AG04449 (cell line): ENCODE measurements at places on chromosomes 2 and 18.

DNA sequence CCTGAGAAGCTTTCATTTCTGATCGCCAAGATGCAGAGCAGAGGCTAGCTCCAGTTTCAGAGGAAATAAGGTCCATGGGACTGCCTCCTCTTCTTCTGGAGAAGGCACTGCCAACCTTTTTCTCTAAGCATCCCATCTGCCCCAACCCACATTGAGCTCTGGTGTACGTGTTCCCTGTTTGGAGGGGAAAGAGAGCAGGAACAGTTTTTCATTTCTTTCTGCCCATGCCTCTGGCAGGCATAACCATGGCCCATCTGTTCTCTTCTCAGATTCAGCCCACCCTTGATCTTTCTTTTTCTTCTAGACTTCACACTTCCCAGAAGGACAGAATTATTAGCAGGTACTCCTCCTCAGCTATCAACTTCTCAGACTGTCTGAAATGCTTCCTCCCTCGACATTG lies 1110.3 kb upstream of the KLHL29 start:
- DNase-seq, result no peak

- DNase-seq, result no peak
Observed at GRCh38 chr2:234472155-234472554, 24.7 kb downstream of the ARL4C start.

DNA sequence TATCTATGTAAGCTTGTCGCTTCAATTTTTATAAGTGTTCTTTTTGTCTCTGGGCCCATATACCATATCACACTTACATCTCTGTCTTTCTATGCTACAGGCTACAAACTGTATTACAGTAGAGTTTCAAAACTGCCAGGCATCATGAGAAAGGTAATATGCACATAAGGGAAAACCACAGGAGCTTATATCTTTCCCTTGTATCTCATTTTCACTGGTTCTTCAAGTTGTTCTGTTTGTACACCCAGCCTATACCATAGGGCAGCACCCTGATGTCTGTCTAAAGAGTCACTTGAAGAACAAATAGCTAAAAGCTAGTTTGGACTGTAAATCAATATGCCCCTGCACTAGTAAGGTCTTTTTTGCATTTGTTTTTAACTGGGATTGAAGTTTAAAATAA lies 366.7 kb downstream of the FIGN start:
- no peak for DNase-seq

DNA sequence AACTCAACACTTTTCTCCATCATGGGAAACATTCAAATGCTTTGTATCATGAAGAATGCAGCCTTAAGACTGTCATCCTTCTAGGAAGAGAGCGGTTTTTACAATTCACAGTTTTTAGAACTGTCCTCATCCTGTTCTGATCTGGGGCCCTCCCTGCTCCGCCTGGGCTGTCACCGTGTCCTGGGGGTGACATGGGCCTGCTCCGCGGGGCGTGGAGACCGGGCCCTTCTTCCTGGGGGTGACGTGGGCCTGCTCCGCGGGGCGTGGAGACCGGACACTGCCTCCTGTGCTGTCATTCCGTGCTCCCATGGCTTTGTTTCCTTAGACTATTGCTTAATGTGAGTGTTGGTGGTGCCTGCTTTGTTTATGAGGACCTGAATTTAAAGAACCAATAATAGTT lies 122.8 kb downstream of the TMEM18 start:
- DNase-seq, result no peak
